Activated T-cell treated with anti-CD3 and anti-CD28 coated beads for 1 hour (primary cell): ENCODE measurements at places on chromosomes 12 and 14.

DNA sequence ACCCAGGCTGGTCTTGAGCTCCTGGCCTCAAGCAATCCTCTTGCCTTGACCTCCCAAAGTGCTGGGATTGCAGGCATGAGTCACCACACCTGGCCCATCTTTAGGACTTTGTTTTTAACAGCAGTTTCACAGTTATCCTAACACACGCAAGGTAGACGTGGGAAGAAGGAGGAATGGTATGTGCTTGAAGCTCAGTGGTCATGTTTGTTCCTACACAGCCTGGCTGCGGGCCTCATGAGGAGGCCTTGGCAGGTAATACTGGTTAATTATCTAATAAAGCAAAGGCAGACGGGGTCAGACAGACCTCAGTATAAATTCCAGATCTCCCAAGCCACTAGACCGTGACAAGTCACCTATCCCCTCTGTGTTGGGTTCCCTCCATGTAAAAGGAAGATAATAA, 271.8 kb downstream of the PCNX1 start:
- DNase-seq = no peak

- no peak for DNase-seq
These were observed 374.2 kb downstream of the NAV3 start for GRCh38 chr12:78204926-78205325.

- no peak for DNase-seq
These were observed 5.6 kb upstream of the ASCL1 start for GRCh38 chr12:102951841-102952240.

GRCh38 chr12:15757553-15758255, 31.5 kb downstream of the EPS8 start:
- no peak for DNase-seq

DNA sequence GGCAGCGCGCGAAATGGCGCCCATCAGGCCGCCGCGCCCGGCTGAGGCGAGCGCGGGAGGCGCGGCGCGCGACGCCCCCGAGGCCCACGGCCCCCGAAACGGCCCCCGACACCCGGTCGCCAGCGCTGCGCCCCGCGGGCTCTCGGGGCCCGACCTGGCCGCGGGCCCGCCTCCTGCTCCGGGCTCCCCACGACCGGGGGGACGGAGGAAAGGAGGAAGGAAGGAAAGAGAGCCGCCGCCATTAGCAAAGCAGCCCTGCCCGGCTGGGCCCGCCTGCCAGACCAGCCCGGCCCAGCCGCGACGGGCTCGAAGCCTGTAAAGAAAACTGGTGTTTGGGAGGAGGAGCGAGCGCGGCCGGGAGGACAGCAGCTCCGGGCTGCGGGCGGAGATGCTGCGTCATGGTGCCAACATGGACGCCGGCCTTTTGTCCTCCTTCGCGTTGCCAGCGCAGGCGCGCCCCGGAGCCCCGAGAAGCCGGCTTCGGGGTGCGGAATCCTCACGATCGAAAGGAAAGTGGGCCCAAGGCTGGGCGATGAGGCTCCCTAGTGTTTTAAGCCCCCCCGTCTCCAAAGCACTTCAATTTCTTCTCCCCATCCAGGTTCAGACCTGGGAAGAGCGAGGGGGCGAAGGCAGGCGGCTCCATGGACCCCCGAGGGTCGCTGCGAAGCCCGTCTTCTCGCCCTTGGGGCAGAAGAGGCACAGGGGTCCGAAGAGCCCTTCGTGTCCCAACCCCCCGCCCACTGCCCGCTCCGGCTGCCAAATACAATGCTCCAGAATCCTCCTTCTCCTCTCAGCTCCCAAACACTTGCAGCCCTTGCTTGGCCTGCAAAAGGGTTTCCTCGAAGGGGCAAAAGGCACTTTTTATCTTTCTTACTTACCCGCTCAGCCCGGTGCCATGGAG, 2.9 kb upstream of the SETD1B start:
- DNase-seq = peak; percentile 61

- no peak for DNase-seq
These were observed 422.6 kb downstream of the ATP23 start for GRCh38 chr12:58363971-58364370.
